H9 (cell line): ENCODE measurements at places on chromosomes 7 and 10.

DNA sequence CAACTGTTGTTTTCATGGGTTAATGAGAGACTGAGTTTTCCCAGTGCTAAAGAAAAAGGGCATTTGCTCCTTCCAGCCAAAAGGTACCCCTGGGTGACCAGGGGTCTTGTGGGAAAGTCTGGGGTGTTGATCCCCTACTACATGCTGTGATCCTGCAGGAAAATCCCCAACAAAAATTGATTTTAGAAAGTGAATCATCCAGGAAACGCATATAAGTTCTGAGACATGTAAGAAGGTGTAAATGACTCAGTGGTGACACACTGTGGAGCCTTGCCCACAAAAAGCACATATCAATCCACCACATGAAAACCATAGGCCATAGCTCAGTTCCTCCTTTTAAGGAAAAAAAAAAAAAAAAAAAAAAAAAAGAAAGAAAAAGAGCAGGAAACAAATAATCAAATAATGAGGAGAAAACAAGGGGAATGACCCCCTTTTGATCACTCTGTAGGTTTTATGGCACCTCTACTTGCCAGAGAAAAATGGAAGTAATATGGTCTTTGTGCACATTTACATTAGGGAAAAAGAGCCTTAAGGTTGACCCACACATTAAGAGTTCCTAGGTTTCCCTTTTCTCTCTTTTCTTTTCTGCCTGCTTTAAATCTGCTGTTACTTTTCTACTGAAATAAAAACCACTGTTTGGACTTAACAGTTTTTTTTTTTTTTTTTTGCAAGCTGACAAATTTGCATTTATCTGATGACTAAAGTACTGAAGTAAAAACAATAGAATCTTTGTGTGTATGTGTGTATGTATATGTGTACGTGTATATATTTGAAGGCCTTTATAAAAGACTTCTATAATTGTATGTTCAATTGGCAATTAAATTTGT, 386.0 kb downstream of the KIF20B start:
- no peak for DNase-seq

DNA sequence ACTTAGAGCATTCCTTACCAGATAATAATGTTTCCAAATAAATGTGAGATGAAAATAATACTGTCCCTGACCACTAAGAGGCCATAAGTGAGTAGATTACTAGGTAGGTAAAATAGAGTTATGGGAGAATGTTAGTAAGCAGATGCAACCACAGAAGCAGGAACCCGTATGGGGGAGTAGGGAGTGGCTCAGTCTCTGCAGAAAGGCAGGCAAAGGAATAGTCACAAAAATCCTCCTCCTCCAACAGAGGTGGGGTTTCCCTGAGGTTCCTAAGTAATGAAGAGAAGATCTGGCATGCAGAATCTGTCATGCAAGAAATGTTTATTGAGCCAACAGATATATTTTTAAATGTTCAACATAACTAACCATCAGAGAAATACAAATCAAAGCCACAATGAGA, 9.0 kb upstream of the YAE1 start:
- DNase-seq = no peak

GRCh38 chr7:81926-82756, 110.2 kb upstream of the FAM20C start:
- DNase-seq = peak; percentile 73

DNA sequence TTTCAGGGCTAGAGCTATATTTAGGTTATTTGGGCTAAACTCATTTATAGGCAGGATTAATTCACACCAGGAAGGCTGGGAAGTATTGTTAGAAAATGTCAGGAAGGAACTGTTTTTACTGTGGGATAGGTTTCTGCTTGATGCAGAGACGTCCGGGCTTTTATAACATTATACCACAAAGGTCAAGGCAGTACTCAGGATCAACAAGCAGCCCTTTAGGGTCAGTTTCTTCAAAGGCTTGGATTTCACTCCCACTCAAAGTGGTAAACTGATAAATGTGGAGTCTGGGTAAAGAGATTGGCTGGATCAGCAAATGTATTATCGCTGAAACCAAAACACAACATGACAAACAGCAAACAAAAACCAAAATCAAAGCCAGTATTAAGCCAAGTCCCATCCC, 127.2 kb downstream of the ARL5B start:
- no peak for DNase-seq
